ENCODE measurements at places on chromosomes 5 and 9.

DNA sequence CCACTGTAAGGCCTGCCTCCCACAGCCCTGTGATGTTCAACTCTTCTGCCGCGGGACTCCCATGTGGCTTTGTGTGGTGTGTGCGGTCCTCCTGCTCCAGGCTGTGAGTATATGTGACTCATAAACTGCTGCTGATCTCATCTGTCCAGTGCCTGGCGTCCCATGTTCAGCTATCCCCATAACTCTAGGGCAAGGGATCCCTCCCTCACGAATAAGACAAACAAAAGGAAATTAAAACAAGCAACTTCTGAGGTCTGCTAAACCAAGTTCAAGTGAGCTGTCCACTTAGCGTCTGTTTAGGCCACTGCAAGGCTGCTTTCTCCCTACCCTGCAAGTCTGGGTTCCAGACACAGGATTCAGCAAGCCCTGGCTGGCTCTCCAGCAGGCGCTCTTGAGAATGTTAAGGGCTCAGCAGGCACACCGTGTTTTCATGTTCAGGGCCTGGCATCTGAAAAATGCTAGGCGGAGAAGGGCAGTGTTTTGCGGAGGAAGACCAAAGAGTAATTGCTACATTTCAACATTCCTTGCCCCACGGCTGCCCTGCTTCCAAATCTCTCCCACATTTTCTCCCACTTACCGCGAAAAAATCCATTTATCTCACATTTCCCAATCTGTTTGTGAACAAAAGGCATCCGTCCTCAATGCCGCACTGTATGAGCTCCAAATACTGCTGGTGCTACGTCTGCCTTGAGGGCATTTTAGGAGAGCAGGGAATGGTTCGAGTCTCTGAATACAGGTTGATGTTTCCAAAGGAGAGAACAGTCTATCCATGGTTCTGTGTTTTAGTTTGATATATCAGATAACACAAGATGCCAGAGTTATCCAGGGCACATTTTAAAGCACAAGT is 280.2 kb downstream of the SEMA5A start:
- DNase-seq: no peak

- no peak for DNase-seq
Measured at GRCh38 chr9:6793203-6793602, 35.4 kb downstream of the KDM4C start.

DNA sequence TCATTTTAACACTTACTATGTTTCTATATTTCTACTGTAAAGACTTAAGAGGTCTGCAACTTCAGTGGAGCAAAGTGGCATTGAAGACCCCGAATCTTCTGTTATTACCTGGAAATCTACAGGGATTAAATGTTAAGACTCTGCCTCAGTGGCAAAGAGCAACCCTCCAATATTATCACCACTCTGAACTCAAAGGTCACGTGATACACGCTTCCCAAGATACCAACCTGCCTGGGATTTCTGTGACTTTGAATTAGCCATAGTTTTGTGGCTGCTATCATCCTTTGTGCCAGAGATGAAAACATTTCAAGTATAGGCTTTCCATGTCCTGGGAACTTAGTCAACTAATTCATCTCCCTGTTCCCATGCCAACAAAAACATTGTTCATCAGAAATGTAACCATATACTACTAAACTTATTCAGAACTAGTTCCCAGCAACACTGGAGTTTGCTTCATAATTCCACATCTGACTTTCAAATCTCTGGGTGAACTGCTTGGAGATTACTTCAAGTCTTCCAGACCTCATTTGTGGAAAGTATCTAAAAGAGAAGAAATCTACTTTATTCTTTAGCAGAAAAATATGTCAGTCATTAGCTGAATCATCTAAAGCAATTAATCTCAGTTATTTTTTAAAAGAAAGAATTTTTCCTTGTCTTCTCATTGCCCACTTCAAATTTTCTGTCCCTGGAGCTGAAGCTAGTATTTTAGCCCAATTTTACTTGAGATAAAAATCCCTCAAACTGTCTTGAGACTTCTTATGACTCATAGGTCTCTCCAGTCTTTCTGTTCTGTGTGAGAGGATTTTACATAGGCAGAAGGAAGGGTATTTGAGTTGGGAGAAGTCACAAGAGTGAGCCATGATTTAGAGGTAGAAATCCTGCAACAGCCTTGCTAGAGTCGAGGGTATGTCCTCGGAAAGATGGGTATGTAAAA is 83.0 kb downstream of the ZNF462 start:
- DNase-seq: no peak

- no peak for DNase-seq
Measured at GRCh38 chr9:116149844-116150243, 3.7 kb upstream of the PAPPA start.

DNA sequence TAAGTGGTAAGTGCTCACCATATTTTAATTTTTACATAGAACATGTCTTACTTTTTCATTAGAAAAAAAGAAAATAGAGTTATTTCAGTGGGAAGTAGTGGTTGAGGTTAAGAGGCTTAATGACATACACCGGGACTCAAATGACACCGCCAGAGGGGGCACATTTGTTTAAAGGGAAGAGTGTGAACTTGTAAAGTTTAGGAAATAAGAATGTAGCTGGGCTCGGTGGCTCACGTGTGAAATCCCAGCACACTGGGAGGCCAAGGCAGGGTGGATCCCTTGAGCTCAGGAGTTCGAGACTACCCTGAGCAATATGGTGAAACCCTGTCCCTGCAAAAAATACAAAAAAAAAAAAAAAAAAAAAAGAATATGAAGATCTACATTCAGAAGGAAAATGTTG is 43.4 kb upstream of the TNFAIP8 start:
- no peak for DNase-seq

DNA sequence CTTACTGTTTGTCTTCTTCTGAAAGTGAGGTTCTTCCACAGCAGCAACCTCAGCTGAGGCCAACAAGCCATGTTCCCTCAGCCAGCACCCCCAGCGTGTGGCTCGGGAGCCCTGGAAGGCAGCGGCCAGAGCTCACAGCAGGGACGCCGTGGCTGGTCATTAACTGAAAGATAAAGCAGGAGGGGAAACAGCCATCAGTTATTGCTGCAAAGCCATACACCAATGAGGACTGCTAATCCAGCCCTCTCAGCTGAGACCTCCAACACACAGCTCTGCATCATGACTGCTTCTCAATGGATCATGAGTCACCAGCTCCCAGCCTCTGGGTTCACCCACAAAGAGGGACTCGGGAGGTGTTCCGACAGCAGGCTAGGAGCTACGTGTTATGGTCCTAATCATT is 24.3 kb downstream of the ABCA1 start:
- DNase-seq: no peak

DNA sequence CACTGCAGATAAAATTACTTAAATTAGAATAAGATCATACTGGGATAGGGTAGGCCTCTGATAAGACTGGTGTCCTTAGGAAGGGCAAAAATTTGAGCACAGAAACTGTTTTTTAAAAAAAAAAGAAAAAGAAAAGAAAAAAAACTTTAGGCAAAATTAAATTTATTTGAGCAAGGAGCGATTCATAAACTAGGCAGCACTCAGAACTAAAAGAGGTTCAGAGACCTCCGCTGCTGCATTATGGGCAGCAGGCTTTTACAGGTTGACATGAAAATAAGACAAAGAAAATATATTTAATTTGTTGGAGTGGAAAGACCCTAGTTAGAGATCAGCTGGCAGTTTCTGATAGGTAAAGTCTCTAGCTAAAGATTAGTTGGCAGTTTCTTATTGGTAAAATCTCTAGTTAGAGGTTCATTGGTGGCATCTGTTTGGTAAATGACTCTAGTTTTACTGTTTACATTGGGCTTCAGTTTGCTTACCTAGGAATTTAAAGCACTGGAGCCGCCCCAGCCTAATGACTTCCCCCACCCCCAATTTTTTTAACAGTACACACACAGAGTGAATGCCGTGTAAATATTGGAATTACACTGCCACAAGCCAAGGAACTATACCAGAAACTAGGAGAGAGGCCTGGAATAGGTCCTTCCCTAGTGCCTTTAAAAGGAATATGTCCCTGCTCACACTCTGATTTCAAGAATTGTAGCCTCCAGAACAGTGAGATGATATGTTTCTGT is 4.5 kb upstream of the PLPP6 start:
- no peak for DNase-seq

DNA sequence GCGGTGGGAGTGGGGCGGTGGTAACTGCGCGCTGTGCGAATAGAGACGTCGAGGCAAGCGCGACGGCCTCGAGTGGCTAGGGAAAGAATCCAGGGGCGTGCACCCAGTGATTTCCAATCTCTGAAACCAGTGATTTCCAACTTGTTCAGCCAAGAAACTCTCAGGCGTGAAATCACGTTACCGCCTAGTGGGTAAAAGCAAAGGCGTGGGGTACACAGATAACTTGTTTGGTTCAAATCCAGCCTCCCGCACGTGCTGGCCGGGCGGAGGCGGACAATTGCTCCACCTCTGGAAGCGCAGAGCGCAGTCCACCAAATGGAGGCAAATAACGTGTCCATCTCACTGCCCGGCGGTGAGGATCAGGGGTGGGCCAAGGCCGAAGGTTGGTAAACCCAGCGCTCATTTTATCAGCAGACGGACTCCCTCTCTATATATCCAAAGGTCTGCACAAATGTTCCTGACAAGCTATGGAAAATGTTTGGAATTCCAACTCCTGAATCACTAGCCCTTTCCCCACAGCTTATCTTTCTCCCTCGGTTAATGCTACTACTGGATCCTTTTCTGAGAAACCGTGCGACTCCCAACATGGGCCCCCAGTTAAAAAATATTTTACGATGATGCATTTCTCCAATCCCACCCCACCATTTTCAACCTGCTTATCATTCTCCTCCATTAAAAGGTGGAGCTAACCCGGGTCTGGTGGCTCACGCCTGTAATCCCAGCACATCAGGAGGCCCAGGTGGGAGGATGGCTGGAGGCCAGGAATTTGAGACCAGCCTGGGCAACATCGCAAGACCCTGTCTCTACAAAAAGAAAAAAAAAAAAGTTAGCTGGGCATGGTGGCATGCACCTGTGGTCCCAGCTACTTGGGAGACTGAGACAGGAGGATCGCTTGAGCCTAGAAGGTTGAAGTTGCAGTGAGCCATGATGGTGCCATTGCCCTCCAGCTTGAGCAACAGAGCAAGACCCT is 950 bp upstream of the FNBP1 start:
- no peak for DNase-seq

GRCh38 chr5:39639618-39640089 is 214.9 kb upstream of the DAB2 start:
- no peak for DNase-seq

- DNase-seq: no peak
Measured at GRCh38 chr9:35660966-35661415, 2.9 kb downstream of the CCDC107 start.

Data from activated naive CD4-positive, alpha-beta T cell (primary cell).